ENCODE measurements at places on chromosomes 12 and 14.
A peak's percentile ranks its signal among the peaks of the same experiment; 100 is the strongest.

GRCh38 chr12:91529829-91530228, 347.2 kb upstream of the DCN start:
- DNase-seq: no peak

- DNase-seq: peak; percentile 86
Measured at GRCh38 chr14:54565785-54566409, 1.0 kb upstream of the SAMD4A start.

- no peak for DNase-seq
Measured at GRCh38 chr12:31119192-31119802, 45.6 kb downstream of the DDX11 start.

GRCh38 chr12:102629262-102629888, 149.0 kb upstream of the IGF1 start:
- DNase-seq: no peak

DNA sequence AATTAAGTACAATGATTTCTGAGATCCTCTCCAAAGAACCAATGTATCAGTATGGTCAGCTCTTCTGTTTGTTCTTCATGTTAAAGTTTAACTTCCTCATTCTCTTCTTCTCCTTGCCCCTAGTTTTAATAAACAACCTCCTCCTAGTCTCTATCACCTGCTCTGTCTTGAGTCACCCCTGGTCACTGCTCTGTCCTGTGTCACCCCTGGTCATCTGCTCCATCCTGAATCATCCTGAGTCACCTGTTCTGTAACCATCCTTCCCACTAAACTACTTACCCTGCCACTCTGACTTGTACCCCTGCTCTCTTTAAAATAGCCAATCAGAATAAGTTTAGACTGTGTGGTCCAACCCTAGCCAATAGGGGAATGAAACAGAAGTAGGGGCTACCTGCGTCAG, 100.5 kb downstream of the ALG10B start:
- no peak for DNase-seq

DNA sequence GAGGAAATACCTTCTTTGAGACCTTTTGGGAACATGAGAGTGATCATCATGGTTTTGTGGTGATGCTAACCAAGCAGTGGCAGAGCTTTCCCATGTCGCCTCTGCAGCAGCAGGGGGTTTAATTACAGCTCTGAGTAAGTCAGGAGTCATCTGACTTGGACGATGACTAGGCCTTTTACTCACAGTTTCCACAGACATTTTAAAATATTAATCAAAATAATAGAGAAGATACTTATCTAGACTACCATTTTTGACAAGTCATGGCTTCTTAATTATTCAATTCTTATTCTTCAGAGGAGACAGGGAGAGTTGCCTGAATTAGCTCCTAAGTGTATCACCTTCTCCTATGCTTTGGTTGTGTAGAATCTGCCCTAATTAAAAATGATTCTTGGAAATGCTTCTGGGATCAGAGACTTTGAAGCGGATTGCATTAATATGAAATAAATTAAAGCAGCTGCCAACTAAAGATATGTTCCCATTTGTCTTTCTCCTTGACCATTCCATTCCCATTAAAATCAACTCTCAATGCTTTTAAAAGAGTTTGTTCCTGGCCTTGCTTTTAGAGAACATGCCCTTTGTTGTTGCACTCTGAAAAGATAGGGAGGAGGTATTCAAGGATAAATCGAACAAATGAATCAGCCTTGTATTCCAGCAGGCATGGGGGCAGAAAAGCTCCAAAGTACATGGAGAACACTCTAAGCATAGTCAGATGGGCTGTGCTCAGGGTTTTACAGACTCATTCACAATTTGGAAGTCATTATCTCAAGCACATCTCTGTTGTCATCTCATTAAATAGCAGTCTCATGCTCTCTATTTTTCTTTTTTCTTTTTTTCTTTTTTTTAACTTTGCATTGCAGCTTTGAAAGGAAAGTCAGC, 7.7 kb upstream of the IFNG-AS1 start:
- DNase-seq: no peak

DNA sequence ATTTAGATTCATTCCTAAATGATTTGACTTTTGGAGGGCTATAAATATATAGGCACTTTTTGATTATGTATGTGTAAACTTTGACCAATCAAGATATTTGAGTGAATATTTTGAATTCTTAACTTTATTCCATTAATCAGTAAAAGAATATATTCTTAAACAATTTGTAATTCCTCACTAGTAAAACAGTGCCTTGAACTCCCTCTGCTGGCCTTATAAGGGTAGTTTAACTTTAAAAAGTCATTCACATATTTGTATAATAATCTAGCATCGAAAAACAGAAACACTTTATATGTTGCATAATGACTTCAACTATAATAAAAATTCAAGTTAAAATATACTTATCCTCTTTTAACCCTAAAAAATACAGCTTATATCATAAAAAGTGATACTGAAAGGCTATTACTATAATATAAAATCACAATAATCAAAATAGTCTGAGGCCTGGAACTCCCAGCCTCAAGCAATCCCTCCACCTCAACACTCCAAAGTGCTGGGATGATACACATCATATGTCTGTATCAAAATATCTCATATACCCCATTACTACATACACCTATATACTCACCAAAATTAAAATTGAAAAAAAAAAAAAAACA, 31.2 kb downstream of the CCDC59 start:
- no peak for DNase-seq

GRCh38 chr14:59028476-59029202, 159.8 kb upstream of the DAAM1 start:
- no peak for DNase-seq

All from activated CD4-positive, alpha-beta T cell treated with anti-CD3 and anti-CD28 coated beads for 4 hours (primary cell).